Esophagus squamous epithelium (tissue), 5 donors: ENCODE measurements at places on chromosomes 7 and 10. TPM values are rescaled to one million over a fixed set of nuclear protein-coding genes. Genes with fewer than 3 reads are reported as not detected.

The INMT gene
- 11.0 TPM for total RNA-seq

The C10orf105 gene
- total RNA-seq, result under 0.01 TPM

The VSIR gene
- 38.2 TPM for total RNA-seq

The AKR1C8 gene
- total RNA-seq, result not detected

The NYAP1 gene
- 0.57 TPM for total RNA-seq

The SPDYE2B gene
- not detected for total RNA-seq

The PLEKHS1 gene
- total RNA-seq, result 0.82 TPM

The FFAR4 gene
- total RNA-seq, result 1.1 TPM

The DNAH11 gene
- 7.4 TPM for total RNA-seq

The UCN3 gene
- not detected for total RNA-seq

The KCP gene
- total RNA-seq, result 0.47 TPM

The ZNF735 gene
- not detected for total RNA-seq

The STEAP2 gene
- 15.4 TPM for total RNA-seq
